SJCRH30 (cell line): ENCODE measurements at places on chromosomes 4 and X. TPM values are rescaled to one million over a fixed set of nuclear protein-coding genes. Genes with fewer than 3 reads are reported as not detected.

GRCh38 chrX:115459883-115460880, 100.8 kb upstream of the PLS3 start:
- DNase-seq = no peak

GRCh38 chrX:43225626-43226328, 430.3 kb upstream of the MAOA start:
- no peak for DNase-seq

DNA sequence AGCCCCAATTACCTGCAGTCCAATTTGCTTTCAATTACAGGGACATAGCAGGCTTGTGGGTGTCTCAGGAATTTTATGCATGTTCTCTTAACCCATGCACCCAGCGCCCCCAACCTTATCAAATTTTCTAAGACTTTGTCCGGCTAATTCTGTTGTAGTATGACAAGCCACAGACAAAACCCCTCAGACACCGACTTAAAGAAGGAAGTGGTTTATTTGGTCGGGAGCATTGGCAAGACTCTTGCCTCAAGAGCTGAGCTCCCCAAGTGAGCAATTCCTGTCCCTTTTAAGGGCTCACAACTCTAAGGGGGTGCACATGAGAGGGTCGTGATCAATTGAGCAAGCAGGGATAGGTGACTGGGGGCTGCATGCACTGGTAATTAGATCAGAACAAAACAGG, 28.7 kb upstream of the IL9R start:
- no peak for DNase-seq

The SOWAHB gene
- total RNA-seq = not detected in 2 replicates

The RPGR gene
- total RNA-seq = 8.4 and 9.8 TPM in 2 replicates
